ENCODE measurements at places on chromosomes 7 and 10.

DNA sequence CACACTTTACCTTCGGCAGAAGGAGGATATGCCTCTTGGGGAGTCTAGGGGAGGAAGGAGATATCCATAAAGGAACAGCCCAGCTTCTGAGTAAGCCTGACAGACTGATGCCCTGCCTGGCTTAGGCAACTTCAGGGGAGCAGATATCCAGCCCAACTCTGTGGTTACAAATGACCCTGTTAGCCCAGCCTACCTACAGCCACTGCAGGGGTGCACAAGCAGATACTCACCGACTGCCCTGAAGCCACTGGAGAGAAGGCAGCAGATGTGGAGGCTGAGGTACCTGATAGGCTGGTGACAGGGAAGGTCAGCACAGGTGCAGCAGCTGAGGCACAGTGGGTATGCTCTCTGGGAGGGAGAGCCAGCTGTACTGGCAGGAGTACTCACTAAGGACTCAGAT is 770.2 kb downstream of the GRID1 start:
- DNase-seq, result no peak

DNA sequence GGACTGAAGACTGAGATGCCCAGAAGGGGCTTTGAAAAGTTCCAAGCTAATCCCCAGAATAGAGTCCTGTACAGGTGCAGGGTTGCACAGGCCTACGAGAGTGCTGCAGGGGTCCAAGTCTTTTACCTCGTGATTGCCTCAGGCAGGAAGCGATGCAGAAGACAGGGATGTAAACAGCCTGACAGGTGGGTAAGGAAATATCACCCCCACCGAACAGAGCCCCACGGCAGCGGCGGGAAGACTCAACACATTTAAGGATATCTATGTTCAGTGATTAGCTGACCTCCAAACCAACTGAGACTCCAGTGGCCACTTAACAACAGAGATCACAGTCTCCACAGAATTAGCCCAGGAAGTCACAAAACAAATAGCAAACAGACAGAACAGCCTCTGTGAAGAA is 73.9 kb upstream of the VIPR2 start:
- no peak for DNase-seq

DNA sequence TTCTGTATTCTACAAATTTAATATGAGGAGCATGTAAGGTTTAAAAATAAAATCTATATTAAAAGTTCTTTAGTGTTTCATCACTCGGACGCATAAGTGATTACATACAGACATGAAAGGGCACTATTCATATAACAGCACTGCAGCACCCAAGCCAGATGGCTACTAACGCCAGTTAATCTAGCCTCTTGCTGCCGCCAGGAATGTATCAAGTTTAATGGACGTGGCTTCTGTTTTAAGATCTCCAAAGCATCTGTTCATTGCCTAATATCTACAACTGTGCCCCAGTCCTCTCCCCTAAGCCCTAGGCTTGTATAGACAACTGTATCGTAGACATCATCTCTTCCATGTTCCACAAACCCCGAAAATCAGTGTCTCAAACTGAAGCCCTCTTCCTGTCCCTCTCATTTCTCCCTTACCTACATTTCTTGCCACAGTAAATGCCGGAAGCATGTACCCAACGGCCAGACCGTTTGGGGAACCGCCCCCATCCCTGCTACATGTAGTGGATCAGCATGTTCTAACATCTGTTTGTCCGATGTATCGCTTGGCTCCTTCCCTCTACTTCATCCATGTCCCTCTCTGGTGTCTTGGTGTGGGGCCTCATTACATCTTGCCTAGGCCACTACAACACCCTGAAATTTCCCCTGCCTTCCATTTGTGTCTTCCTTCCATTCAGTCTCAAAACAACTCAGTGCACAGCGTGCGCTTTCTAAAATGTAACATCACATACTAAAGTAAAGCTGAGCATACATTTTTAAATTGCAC is 147.5 kb upstream of the RSU1 start:
- DNase-seq, result no peak

DNA sequence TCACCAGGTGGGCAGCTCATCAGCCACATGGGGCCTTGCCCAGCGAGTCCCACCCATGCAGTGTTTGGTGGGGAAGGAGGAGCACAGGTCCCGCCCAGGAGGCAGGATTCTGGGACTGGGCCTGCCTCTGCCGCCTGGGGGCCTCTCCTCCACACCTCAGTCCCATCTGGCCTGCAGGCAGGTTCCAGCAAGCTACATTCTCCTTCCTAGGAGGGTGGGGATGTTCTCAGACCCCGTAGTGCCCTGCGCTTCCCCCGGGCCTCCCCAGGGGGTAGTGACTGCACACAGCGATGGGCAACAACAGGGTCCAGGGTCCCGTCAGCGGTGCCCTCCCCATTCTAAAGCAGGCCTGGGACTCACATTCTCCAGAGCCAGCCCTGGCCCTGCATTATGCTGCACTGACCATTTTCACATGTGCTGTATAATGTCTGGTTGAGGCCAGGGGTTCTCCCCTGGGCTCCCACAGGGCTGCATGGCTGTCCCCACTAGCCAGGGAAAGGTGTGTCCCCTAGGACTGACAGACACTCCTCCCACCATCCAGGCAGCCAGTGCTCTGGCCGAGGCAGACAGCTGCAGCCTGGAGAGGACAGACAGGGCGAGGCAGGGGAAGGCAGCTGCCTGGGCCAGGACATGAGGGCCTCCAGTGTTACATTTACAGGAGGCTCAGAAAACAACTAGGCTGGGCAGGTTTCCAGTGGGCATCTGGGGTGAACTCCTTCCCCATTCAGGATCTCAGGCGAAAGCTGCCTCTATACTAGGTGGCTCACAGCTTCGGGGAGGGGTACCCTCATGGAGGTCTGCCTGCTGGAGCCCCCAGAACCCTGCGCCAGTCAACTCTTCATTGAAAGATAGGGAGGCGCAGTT is 9.3 kb downstream of the RASGEF1A start:
- DNase-seq, result no peak

GRCh38 chr10:47184724-47185330 is 115.2 kb upstream of the GDF10 start:
- DNase-seq, result no peak

- DNase-seq, result no peak
Observed at GRCh38 chr7:144725070-144725469, 110.8 kb downstream of the TPK1 start.

- DNase-seq, result no peak
Observed at GRCh38 chr7:52586704-52587103, 448.7 kb upstream of the POM121L12 start.

GRCh38 chr7:388961-389701 is 99.2 kb downstream of the FOXL3 start:
- DNase-seq, result no peak

GRCh38 chr7:147151661-147152060 is 1035.1 kb downstream of the CNTNAP2 start:
- no peak for DNase-seq

DNA sequence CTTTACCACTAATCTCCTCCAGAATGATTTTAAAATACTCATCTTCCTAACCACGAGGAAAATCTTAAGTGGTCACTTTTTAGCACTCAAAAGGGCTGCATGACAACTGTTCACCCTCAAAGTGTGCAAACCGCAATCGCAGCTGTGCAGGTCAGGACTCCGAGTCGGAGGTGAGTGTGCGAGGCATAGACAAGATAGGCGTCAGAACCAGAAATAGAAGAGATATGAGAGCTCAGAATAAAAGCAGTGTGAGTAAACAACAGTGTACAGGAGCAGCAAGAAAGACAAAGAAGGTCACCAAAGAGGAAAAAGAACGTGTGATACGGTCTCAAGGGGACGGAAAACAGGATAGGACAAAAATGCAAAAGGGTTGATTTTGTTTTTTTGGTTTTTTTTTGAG is 17.5 kb upstream of the ENO4 start:
- DNase-seq, result no peak

DNA sequence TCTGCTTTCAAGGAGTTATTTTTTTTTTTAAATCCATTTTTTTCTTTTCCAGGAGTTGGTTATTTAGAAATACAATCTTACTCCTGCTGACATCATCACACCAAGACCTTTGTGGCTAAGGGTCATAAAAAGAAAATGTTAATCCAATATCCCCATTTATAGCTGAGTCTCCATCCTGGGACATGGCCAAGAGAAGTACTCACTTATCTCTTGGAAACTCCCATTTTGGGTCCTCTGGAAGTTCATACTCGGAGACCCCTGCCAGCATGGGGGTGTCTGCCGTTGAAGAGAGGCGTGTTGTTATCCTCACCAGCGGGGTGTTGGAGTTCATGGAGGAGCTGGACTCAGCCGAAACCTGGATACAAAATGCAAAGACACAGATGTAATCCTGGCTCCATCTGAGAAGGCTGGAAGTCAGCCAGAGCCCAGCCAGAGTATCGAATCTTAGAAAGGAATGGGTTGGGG is 94.6 kb downstream of the FGFR2 start:
- no peak for DNase-seq

DNA sequence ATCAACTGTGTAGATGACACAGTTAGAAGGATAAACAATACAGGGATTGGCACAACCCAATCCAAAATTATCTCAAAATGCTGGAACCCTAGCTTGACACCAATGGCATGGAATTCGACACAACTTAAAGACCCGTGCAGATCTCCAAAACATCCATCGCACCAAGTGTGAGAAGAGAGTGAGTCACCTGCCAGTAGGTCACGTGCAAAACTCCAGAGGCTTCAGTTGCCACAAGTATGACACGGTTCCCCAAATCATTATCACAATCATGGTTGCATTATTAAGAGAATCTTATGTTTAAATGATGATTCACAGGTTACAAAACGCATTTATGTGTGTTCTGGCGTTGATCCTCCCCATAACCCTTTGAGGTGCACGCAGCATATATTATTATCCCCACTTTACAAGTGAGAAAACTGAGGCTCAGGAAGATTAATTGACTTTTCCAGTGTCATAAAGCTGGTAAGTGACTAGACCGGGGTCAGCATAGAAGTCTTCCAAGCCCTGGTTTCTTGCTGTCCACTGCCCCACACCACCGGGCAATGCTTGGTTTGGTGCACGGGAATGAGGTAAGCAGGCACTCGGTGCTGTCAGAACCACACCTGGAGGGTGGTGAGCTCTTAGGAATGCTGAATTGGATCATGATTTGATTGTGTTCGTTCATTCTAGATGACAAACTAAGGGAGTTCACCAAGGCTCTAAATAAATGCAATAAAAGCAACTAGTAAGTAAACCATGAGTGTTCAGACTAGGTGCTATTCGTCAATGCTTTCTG is 23.6 kb upstream of the STK17A start:
- no peak for DNase-seq

DNA sequence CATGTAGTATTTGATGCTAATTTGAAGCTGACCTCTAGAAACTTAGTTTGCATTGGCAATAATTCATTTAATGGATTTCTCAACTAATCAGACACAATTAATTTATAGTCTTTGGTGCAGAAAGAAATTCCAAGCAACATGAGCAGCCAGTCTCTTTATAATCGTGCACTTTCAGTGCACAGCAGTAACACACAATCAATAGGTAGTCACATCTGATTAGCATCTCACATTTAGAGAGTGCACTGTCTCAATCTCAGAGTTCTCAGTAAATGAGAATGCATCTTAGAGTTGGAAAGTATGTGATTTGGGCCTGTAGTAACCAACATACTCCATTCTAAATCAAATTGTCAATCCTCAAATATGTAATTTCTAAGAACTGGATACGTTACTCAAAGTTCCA is 377.6 kb downstream of the POM121L12 start:
- no peak for DNase-seq

DNA sequence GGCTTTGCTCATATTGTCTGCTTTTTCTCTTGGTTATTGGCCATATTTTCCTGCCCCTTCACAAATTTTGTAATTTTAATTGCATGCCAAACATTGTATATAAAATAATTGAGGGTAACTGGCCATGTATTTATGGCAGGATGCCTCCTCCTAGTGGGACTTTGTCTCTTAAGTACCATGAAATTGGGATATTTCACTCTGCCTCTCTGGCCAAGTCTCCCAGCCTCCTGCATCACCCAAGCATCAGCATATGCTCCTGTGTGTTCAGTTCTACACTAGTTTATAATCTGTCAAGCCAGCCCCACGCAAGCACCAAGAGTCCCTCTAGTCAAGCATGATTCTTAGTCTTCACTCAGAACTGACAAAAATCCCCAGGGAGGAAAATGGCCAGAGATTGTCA is 44.2 kb upstream of the FHIP2A start:
- DNase-seq, result no peak

- DNase-seq, result no peak
Observed at GRCh38 chr7:28879105-28879504, 79.0 kb downstream of the TRIL start.

GRCh38 chr7:85567983-85568382 is 381.1 kb upstream of the SEMA3D start:
- DNase-seq, result no peak

DNA sequence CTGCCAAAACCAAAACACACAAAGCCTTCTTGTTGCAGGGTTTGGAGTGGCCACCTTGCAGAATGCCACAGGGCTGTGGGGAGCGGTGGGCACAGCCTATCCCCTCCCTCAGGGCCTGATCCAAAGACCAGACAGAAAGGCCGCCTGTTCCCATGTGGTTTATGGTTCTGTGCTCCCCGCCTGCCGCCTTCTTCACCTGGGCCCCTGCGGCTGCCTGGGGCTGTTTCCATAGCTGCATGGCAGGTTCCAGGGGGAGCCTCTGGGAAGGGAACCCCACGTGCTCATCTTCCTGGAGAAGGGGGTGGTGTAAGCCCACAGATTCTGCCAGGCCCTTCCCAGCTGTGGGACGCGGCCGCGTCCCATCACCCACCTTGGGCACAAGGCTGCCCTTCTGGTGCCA is 70.7 kb upstream of the EZH2 start:
- no peak for DNase-seq

GRCh38 chr10:50232261-50232639 is 19.1 kb downstream of the ASAH2 start:
- no peak for DNase-seq

- DNase-seq, result no peak
Observed at GRCh38 chr7:94414481-94414880, 19.8 kb downstream of the COL1A2 start.

DNA sequence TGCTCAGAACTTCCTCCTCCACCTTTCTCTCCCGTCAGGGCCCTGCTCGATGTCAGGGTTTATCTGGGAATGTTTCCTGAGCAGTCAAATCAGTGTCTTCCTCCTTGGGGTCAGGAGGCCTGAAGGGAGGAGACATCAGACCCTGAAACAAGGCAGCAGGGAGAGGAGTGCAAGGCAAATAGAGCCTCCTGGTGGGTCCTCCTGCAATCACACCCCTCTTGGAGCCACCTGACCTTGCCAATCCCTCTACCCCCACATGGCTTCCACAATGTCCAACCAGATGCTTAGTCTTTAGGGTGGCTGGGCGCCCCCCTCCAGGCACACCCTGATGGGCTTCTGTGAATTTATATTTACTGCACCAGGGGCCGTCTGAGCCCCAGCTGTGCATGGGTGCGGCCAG is 12.2 kb downstream of the GPR26 start:
- no peak for DNase-seq
